ENCODE measurements at places on chromosomes 11 and 22.

DNA sequence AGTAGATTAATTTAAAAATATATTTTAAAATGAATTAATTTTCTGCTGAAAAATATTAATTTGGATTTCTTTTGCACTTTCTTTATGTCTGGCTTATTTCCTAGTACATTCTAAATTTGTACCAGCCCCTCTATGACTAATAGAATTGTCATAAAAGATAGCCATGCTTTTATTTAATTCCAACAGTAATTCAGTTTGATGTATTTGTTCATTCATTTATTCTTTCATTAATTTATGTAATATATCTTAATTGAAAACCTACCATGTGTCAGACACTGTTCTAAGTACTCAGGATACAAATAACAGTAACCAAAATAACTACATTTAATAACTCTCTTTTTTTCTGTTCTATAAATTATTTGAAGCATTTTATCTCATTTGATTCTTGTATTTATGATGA is 264.0 kb upstream of the CCDC179 start:
- no peak for DNase-seq

GRCh38 chr22:24370401-24370800 is 57.0 kb upstream of the ADORA2A start:
- DNase-seq: no peak

- DNase-seq: no peak
Measured at GRCh38 chr11:120651836-120652235, 140.3 kb downstream of the GRIK4 start.

DNA sequence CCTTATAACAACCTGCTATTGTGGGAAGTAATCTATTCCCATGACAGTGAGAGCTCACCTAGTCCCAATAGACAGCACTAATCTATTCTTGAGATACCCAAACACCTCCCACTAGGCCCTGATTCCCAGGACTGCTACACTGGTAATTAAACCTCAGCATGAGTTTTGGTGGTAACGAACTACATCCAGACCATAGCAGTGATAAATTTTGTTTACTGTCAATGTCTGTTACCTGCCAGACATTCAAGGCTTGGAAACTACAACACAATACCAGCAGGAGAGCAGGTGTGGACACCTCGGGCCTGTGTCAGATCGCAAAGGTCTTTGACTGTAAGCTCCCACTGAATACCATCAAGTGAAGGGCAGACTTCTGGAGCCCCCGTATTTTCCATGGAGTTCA is 187.1 kb downstream of the ARHGAP42 start:
- peak; percentile 25 for DNase-seq

- no peak for DNase-seq
Measured at GRCh38 chr22:38191055-38191454, 9.4 kb upstream of the PLA2G6 start.

DNA sequence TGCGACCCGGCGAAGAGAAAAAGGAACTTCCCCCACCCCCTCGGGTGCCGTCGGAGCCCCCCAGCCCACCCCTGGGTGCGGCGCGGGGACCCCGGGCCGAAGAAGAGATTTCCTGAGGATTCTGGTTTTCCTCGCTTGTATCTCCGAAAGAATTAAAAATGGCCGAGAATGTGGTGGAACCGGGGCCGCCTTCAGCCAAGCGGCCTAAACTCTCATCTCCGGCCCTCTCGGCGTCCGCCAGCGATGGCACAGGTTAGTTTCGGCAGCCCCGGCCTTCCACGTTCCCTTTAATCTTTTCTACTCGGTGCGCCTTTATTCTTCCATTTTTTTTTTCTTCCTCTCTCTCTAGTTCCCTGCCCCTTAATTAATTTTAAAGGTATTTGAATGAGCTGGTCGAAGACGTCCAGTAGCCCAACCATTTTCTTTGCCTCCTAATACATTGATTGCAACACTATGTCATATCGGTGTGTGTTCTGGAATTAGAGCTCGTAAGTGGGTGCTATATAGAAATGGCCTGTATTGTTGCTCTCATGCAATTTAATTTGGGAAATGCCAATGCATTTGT is 537 bp downstream of the EP300 start:
- DNase-seq: peak; percentile 3

GRCh38 chr11:44740967-44741366 is 14.2 kb downstream of the TSPAN18 start:
- no peak for DNase-seq

- no peak for DNase-seq
Measured at GRCh38 chr11:127651175-127651887, 650.8 kb upstream of the KIRREL3 start.

DNA sequence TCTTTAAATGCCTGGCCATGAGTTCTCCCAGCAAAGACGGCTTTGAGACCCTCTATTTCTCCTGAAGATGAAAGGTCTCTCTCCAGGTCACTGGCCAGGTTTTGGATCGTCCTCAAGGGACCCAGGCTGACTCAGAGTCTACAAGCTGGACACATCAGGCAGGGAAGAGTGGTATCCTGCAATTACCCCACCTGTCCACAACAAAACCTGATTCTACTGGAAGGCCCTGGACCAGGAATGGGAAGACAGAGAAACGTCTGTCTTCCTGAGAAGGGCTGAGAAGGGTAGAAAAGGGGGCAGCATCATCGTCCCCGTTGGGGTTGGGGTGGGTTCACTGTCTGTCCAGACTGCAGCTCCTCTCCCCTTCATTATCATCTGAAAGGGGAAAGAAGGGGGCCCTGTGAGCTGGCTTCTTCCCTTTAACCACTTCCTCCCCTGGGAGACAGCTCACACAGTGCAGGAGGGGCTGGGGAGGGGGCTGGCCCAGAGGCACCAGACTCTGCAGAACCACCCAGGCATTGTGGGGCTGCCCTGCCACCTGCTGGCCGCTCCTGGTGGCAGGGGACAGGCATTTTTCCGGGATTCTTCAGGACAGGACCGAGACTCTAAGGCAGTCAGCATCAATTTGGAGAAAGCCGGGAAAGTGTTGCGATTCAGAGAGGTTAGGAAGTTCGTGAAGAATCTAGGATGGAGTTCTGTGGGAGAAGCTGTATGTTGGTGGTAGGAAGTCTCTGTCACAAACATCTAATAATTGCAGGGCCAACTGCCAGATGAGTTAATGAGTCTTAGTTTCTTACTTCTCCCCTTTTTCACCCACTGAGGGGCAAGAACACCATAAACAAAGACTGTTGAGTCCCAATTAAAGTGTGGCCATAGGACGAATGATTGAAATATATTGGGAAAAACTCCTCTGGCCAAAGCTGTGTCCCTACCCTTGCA is 57.6 kb downstream of the SYN3 start:
- peak; percentile 30 for DNase-seq

All from NCI-H1417 (cell line).